ENCODE measurements at places on chromosomes 6 and 20.

- DNase-seq: no peak
Observed at GRCh38 chr20:37711994-37712964, 18.4 kb downstream of the CTNNBL1 start.

- DNase-seq: peak; percentile 21
Observed at GRCh38 chr20:44008806-44009678, 94.4 kb downstream of the TOX2 start.

DNA sequence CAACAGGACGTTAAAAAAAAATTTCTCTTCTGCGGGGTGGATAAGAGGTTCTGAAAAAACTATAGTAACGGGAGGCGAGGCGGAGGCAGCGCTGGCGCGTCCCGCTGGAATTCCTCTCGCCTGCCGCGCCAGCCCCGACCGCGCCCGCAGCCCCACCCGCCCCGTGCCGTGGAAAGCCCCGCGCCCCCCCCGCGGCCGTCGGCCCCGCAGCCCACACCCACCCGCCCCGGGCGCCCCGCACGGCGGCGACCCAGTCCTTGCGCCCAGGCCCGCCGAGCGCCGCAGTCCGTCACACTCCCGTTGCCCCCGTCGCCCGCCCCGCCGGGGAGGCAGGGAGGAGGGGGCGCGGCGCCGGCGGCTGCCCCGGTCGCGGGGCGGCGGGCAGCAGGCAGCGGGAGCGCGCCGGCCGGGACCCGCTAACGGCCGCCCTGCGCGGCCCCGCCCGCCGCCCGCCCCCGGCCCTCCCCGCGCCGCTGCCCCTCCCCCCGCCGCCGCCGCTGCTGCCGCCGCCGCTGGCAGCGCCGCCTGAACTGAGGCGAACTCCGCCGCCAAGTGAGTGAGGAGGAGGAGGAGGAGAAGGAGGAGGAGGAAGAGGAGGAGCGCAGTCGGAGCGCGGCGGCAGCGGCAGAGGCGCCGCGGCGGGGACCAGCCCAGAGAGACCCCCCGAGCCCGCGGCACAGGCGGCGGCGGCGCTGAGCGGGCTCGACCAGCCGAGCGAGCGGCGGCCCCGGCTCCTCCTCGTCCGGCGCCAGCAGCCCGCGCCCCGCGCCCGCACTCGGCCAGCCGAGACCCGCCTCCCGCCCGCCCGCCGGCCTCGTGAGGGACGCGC lies at the start of gene QKI:
Gene QKI, plus strand, starts transcription at position 602 of the 829 bp plus-strand sequence. CDS start 476 bp downstream, outside the sequence.
- DNase-seq: peak; percentile 82

GRCh38 chr20:50734730-50735679 lies 3.6 kb downstream of the PARD6B start:
- DNase-seq: no peak
